ENCODE measurements at places on chromosomes 1 and 21. TPM values are rescaled to one million over a fixed set of nuclear protein-coding genes. Genes with fewer than 3 reads are reported as not detected.

GPR3 gene
- polyA plus RNA-seq = 0.15 TPM

CAP1 gene
- 200 TPM for polyA plus RNA-seq

BRDT gene
- polyA plus RNA-seq = not detected

FASLG gene
- 0.44 TPM for polyA plus RNA-seq

FCRL5 gene
- 69.0 TPM for polyA plus RNA-seq

ZMYND12 gene
- 2.1 TPM for polyA plus RNA-seq

ITLN2 gene
- not detected for polyA plus RNA-seq

LCE1E gene
- not detected for polyA plus RNA-seq

DNALI1 gene
- 2.2 TPM for polyA plus RNA-seq

TMEM125 gene
- 0.05 TPM for polyA plus RNA-seq

URB1 gene
- 3.6 TPM for polyA plus RNA-seq

DCDC2B gene
- not detected for polyA plus RNA-seq

LRRC8D gene
- 14.4 TPM for polyA plus RNA-seq

SETDB1 gene
- 28.0 TPM for polyA plus RNA-seq

BRINP2 gene
- polyA plus RNA-seq = 1.5 TPM

WNT2B gene
- polyA plus RNA-seq = 0.48 TPM

CLCA1 gene
- polyA plus RNA-seq = not detected

PTGFRN gene
- 1.7 TPM for polyA plus RNA-seq

KCNT2 gene
- 0.04 TPM for polyA plus RNA-seq

PUM1 gene
- 14.9 TPM for polyA plus RNA-seq

CCDC27 gene
- polyA plus RNA-seq = not detected

SLC2A5 gene
- polyA plus RNA-seq = 2.9 TPM

IGFN1 gene
- 0.02 TPM for polyA plus RNA-seq

KIF17 gene
- 8.7 TPM for polyA plus RNA-seq

KRTAP10-5 gene
- not detected for polyA plus RNA-seq

CNKSR1 gene
- 0.68 TPM for polyA plus RNA-seq

PTCH2 gene
- polyA plus RNA-seq = 1.6 TPM

AVPR1B gene
- not detected for polyA plus RNA-seq

TAS1R1 gene
- polyA plus RNA-seq = 0.51 TPM

SPRR2E gene
- not detected for polyA plus RNA-seq

SPRR2B gene
- not detected for polyA plus RNA-seq

CDC14A gene
- polyA plus RNA-seq = 4.2 TPM

HLX gene
- 6.9 TPM for polyA plus RNA-seq

SELENON gene
- 9.7 TPM for polyA plus RNA-seq

FCGR3B gene
- polyA plus RNA-seq = 13.2 TPM

SH2D2A gene
- polyA plus RNA-seq = 5.6 TPM

VWA1 gene
- 4.1 TPM for polyA plus RNA-seq

TMEM222 gene
- polyA plus RNA-seq = 31.4 TPM

PCAT6 gene
- 1.6 TPM for polyA plus RNA-seq

ATP8B2 gene
- polyA plus RNA-seq = 5.4 TPM

OR11L1 gene
- not detected for polyA plus RNA-seq

A3GALT2 gene
- polyA plus RNA-seq = not detected

PTPN22 gene
- 10.4 TPM for polyA plus RNA-seq

DISC1 gene
- polyA plus RNA-seq = 0.89 TPM

CD101 gene
- polyA plus RNA-seq = 1.0 TPM

GSTM5 gene
- 4.2 TPM for polyA plus RNA-seq

KRTAP21-2 gene
- polyA plus RNA-seq = not detected

TMEM240 gene
- polyA plus RNA-seq = 2.2 TPM

PPM1J gene
- polyA plus RNA-seq = 1.9 TPM

GJA4 gene
- 7.3 TPM for polyA plus RNA-seq

GBP6 gene
- polyA plus RNA-seq = 0.26 TPM

PTPN7 gene
- 34.2 TPM for polyA plus RNA-seq

PALMD gene
- polyA plus RNA-seq = 5.4 TPM

RPS8 gene
- polyA plus RNA-seq = 6,194 TPM

MYOG gene
- polyA plus RNA-seq = not detected

Data from spleen (tissue), 13 donors.